ENCODE measurements at places on chromosomes 4 and X. TPM values are rescaled to one million over a fixed set of nuclear protein-coding genes. Genes with fewer than 3 reads are reported as not detected.

MTNR1A gene
- total RNA-seq, result not detected

ITIH6 gene
- total RNA-seq, result not detected

- DNase-seq, result peak; percentile 59
Observed at GRCh38 chr4:82268050-82268825, 105.6 kb downstream of the HNRNPD start.

DNA sequence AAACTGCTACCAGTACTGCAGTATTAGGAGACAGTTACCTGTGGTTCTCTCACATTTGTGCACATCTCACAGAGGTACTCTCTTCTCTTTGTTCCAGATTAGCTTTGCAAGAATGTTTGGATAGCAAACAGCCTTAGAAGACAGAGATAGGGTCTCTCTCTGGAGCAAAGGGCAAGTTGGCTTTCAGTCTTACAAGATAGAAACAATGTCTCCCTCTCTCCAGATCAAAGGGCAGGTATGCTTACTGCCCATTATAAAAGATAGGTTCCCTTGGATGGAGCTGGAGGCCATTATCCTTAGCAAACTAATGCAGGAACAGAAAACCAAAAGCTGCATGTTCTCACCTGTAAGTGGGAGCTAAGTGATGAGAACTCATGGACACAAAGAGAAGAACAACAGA, 50.2 kb upstream of the KIT start:
- no peak for DNase-seq

- no peak for DNase-seq
Observed at GRCh38 chr4:125728568-125728967, 413.8 kb downstream of the FAT4 start.

Measured in activated CD8-positive, alpha-beta memory T cell treated with anti-CD3 and anti-CD28 coated beads, Interleukin-2, amount 10 ng/mL, durations not matched to agents 7 days and 5 days (primary cell).